ENCODE measurements at places on chromosomes 11 and 22. TPM values are rescaled to one million over a fixed set of nuclear protein-coding genes. Genes with fewer than 3 reads are reported as not detected.

DNA sequence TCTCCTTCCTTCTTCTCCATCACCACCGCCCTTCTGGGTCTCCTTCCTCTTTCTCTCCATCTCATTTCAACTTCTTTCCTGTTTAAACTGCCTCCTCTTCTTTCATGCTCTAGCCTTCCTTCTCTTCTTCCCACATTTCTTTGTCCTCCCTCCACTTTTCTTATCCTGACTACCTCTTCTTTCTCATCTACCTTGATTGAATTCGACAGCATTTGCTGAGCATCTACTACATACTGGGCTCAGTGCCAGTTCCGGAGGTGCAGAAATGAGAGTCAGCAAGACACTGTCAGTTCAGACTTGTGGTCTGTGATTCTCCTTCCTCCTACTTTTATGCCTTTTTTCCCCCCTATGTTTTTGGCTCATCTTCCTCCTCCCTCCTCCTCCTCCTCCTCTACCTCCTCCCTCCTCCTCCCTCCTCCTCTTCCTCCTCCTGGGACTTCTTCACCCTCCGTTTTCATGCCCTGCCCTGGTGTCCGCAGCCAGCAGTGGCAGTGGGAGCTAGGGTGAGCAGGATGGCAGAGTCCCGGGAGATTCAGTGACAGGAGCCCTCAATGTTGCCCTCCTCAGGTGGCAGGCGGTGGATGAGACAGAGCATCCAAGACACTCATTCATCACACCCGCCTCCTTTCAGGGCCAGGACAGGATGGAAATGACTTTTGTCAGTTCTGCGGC, 146.0 kb upstream of the SEZ6L start:
- DNase-seq = no peak

RFPL1 gene
- polyA plus RNA-seq = 1.1 TPM

HEPHL1 gene
- 0.09 TPM for polyA plus RNA-seq

ELMOD1 gene
- polyA plus RNA-seq = 0.29 TPM

EXPH5 gene
- 3.8 TPM for polyA plus RNA-seq
